GM19239 (cell line): ENCODE measurements at places on chromosomes 6 and 20.

- no peak for DNase-seq
Observed at GRCh38 chr6:149045404-149045803, 272.1 kb upstream of the TAB2 start.

- DNase-seq, result no peak
Observed at GRCh38 chr6:25746968-25747367, 7.6 kb upstream of the SLC17A4 start.

DNA sequence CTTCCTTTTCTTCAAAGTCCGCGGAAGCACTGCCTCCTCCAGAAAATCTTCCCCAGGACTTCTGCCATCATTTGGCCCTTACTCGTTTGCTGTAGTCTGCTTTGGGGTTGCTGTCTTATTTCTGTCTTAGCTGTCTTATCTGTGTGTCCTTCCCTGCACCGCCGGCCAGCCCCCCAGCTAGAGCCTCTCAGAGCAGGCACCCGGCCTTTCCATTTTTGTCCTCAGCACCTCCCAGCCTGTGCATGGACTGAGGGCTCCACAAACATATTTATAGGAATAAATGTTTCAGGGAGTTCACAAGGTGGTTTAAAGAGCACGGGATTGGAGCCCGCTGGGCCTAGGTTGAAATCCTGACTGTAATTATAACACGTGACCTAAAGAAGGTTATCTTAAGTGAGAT is 8.1 kb downstream of the GLP1R start:
- DNase-seq, result no peak

- DNase-seq, result no peak
Observed at GRCh38 chr6:140846503-140847261, 1286.0 kb upstream of the GJE1 start.

GRCh38 chr20:19757487-19758132 is 448 bp upstream of the RIN2 start:
- DNase-seq, result no peak

DNA sequence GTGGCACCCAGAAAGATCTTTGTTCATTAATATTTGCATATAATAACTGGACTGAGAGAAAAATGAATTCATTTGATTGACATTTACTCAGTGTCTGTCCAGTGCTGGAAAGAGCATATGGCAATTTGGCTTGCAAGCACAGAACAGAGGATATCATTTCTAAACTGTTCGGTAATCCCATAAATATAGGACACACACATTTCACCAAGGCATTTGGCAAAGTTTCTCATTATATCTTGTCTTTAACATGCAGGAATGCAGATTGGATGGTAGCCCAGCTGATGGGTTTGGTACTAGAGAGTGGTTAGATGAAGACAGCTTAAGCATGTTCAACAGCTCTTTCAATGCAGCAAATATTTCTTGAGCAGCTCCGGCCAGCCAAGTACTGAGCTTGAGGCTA is 259.2 kb downstream of the PRKN start:
- DNase-seq, result no peak
